ENCODE measurements at places on chromosomes 1 and 21.

GRCh38 chr1:27545876-27546275 is 55.9 kb upstream of the WASF2 start:
- DNase-seq = no peak

- peak; percentile 65 for DNase-seq
Measured at GRCh38 chr1:235415008-235415904, 48.0 kb downstream of the TBCE start.

GRCh38 chr1:204199579-204199978 is 3.3 kb upstream of the KISS1 start:
- DNase-seq = no peak

DNA sequence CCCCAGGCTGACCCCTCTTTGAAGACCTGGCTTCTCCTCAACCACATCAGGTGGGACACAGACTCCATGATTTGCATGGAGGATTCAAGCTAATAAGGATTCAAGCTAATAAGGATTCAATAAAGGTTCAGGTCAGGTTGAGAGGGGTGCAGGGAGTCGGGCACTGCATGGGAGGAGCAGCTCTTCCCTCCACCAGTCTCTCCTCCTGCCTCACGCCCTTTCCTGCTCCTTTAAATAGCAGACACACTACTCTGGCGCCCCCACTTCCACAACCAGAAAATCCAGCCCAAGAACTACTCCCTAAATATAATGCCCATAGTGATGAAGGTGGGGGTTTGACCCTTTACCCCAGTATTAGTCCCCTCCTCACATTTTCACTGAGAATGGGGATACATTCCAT is 7.1 kb downstream of the MEX3A start:
- DNase-seq = no peak

DNA sequence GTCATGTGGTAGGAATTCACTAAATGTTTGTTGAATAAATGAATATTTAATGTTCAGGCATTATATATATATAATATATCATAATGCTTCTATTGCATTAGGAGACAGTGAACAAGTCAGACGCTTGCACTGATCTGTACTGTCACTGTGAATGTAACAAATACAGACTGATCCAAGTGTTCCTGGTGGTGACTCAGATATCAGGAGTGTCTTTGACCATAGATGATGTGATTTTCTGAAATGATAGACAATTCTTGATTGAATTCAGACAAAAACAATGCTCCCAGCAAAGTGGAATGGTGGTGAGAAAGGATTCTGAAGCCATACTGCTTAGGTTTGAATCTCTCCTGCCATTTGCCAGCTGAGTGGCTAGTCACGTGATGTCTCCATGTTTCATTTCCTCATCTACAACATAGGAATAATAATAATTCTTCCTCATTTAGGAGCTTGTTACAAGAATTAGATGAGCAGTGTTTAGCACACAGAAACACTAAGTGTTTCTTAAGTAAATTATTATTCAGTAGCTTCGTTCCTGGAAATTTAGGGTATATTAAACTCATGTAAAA is 71.0 kb downstream of the OLFML2B start:
- DNase-seq = peak; percentile 34

DNA sequence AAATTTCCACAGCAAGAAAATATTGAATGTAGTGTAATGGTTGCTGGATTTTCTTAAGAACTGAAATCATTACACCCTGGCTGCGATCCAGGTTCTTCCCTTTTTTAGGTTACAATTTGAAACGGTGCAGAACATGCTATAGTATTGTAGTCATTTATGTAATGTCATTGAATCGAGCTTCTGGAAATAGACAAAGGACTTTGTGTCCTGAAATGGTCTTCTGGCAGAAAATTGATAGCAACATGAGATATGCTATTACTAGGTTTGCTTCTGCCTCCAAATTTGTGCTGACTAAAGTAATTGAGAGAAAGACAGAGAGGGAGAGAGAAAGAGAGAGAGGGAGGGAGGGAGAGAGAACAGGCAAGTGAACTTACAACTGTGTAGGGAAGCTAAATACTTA is 146.2 kb upstream of the NFIA start:
- DNase-seq = no peak

- no peak for DNase-seq
Measured at GRCh38 chr1:228178737-228179684, 13.4 kb downstream of the IBA57 start.

- DNase-seq = peak; percentile 71
Measured at GRCh38 chr1:109979489-109980091, 5.0 kb upstream of the AHCYL1 start.

- no peak for DNase-seq
Measured at GRCh38 chr1:202107321-202107761, 15.4 kb upstream of the GPR37L1 start.

DNA sequence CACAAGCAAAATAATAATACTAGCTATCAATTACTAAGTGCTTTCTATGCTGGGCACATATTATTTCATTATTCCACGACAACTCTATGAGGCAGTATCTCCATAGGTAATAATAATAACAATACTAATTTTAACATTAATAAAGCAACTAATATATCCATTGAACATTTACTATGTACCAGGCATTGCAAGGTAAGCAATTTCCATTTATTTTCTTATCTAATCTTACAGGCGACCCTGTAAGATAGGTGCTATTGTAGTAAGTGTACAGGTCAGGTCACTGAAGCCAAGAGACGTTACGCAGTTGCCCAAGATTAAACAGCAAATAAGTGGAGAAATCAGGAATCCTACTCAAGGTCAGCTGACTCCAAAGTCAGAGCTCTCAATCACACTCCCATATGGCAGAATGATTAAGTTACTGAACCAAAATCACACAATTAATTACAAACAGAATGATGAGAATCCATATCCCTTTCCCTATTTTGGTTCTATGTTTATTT is 198.4 kb downstream of the SLC45A1 start:
- no peak for DNase-seq

All from inflammatory macrophage treated with lipopolysaccharide for 4 hours (primary cell).